ENCODE measurements at places on chromosomes 16 and 17.
A peak's percentile ranks its signal among the peaks of the same experiment; 100 is the strongest.

- peak; percentile 53 for DNase-seq
Observed at GRCh38 chr16:15482068-15482747, 47.8 kb downstream of the BMERB1 start.

DNA sequence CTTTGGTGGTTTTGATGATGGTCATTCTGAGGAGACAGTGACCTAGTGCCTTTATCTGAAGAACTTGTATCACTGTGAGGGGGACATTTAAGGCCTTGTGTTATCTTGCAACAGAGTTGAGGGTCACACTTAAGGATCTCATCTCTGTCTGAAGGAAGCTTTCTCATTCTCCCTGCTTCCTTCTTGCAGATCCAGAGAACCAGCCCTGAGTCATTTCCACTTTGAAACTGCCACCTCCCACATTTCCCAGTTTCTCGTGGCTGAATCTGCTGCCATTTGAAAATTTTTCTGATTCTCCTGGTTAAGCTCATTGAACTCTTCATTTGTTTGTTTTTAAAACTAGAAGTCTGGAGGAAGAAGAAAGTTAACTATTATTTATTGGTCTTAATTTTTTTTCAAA lies 190.2 kb upstream of the CDH11 start:
- no peak for DNase-seq

GRCh38 chr16:1054660-1055556 lies 17.6 kb upstream of the SSTR5 start:
- peak; percentile 44 for DNase-seq

GRCh38 chr17:35890774-35891155 lies 10.6 kb upstream of the CCL5 start:
- DNase-seq = no peak

GRCh38 chr16:87416826-87417527 lies 24.8 kb downstream of the MAP1LC3B start:
- no peak for DNase-seq

GRCh38 chr16:23145186-23145585 lies 4.1 kb downstream of the USP31 start:
- no peak for DNase-seq

DNA sequence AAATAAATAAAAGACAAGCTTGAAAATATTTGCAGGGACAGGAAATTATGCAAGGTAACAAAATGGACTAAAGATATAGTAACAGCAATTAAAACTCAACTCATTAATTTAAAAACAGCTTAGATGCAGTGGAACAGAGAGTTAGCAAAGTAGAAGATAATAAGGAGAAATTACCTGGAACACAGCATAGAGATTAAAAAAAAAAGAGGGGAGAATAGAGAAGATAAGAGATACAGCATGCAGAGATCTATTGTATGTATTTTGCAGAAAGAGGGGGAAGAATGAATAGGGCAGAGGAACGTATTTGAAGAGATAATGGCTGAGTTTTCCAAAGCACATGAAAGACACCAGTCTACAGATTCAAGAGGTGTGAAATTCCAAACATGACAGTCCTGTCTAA lies 8.4 kb upstream of the PIPOX start:
- no peak for DNase-seq

DNA sequence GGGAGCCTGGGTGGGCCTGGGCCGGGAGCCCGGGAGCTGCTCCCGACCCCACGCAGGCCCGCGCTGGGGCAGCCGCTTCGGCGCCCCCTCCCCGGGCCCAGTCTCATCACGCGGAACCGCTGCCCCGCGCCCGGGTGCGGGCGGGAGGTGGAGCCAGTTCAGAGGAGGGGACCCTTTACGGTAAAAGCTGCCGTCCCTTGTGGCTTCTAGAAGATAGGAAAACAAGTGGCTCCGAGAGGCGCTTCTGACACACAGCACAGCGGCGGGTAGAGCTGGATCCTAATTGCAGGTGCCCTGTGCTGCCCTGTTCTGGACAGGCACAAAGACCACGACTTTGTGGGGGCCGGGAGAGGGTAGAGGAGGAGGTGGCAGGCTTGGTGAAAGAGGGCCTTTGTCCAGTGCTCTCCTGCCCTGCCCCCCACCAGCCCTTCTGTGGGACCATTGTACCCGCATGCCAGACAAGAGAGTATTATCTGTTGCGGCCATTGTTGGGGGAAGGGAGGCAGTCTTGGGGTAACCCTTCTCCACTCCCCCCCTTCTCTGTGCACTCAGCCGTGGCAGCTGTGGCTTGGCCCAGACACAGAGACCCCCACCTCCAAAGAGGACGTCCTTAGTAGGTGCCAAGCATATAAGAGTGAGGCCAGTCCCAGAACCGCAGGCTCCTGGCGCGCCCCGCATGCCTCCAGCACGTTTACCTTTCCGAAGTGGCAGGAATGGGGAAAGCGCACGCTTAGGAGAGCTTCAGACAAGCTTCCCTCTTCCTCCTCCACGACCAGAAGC lies 736 bp downstream of the CNP start:
- DNase-seq = peak; percentile 60

- no peak for DNase-seq
Observed at GRCh38 chr17:48582750-48583069, 4.6 kb upstream of the HOXB4 start.

- no peak for DNase-seq
Observed at GRCh38 chr16:55055262-55055661, 124.6 kb downstream of the IRX5 start.

- DNase-seq = no peak
Observed at GRCh38 chr16:75486014-75486675, 9.1 kb downstream of the CHST6 start.

DNA sequence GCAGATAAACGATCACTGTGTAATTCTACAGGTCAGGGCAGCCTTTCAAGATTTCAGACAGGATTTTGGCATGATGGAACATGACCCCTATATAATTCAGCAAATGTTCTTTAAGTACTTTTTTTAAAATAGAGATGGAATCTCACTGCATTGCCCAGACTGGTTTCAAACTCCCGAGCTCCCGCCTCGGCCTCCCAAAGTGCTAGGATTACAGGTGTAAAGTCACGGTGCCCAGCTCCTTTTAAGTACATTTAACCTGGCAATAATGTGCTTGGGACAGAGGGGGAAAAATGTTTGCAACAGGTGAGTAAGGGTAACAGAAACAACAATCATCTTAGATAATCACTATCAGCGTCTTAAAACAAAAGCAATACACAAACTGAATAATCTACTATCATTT lies 66.5 kb upstream of the PSMD7 start:
- no peak for DNase-seq

- no peak for DNase-seq
Observed at GRCh38 chr16:51231702-51232101, 80.6 kb upstream of the SALL1 start.

GRCh38 chr16:5709889-5710288 lies 612.3 kb upstream of the EEF2KMT start:
- no peak for DNase-seq

DNA sequence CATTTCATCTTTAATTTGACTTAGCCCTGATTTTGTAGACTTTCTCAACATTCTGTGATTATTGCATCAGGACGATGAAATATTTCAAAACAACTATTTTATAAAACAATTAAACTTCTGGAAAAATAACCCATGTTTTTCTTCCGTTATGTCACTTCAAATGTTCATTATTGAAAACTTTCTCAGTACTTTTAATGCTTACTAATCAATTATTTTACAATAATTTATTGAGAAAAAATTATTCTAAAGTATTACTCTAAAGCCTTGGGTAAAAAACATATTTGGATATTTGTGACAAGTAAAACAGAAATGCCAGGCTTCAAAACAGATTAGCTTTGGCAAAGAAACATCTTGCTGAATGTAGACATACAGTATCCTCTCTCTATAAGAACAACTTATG lies 46.3 kb upstream of the DHX40 start:
- no peak for DNase-seq

DNA sequence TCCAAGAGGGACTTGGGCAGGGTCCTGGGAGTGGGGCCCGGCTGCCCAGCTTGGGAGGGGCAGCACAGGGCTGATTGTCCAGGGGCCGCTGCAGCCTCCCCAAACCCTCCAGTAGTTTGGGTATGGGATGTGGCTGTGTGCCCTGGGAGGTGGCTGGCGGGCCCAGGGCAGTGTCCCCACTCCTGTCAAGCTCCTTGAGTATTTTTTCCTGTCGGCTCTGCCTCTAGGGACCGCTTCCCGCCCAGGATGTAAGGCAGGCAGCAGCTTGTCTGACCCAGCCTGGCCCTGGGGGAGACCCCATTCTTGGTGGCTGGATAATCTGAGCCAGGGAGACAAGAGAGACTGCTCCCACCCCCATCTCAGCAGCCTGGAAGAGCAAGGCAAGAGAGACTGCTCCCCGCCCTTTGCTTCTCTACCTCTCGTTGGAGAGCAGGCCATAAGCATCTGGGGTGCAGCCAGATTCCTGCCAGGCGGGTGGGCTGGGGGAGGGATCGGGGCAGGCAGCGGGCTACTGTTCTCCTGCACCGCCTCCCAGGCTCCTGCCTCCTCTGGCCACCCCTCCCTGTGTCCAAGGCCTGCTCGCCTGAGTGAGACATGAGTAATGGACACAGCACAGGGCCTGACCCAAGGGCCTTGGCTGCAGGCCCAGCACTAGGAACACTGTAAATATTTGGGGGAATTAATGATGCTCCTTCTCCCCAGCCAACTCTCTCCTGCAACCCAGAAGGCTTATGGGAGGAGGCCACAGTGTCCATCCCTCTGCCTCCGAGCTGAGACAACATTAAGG lies 18.4 kb upstream of the ITGA3 start:
- DNase-seq = no peak

GRCh38 chr17:49525831-49526741 lies 31.0 kb downstream of the NGFR start:
- DNase-seq = no peak
